ENCODE measurements at places on chromosomes 7 and 10.
A peak's percentile ranks its signal among the peaks of the same experiment; 100 is the strongest.

GRCh38 chr10:12501324-12501723 lies 152.0 kb downstream of the CAMK1D start:
- DNase-seq = no peak

- no peak for DNase-seq
Observed at GRCh38 chr7:85115006-85115405, 71.8 kb downstream of the SEMA3D start.

GRCh38 chr10:116170815-116171250 lies 102.2 kb downstream of the GFRA1 start:
- DNase-seq = no peak

DNA sequence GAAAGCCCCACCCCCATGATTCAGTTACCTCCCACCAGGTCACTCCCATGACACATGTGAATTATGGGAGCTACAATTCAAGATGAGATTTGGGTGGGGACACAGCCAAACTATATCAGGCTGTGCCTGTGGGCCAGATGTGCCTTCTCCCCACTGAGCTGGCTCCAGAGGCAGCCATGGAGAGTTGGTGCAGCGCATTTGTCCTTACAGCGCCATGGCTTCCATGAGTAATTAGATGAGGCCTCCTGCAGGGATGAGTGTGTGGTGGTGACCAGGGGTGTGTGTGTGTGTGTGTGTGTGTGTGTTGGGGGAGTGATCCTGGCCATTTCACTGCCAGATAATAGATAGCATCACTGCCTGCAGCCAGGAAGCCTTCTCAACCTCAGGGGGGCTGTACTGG lies 94.6 kb downstream of the FANK1 start:
- no peak for DNase-seq

DNA sequence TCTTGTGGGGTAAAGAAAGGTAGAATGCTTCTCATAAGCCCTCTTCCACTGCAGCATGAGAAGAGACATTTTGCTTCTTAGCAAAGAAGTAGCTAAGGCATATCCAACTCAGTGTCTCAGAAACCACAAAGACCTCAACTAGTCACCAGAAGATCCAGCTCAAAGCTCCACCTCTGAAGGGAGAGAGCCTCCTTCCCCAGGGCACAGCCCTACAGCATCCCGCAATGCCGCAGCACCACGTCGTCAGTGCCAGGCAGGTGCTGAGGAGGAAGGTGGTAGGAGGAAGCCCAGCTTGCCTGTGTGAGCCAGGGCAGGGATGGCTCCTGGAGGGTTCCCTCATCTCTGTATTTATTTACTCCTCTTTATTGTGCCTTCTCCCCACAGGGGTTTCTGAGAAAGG lies 385.6 kb upstream of the NPVF start:
- no peak for DNase-seq

DNA sequence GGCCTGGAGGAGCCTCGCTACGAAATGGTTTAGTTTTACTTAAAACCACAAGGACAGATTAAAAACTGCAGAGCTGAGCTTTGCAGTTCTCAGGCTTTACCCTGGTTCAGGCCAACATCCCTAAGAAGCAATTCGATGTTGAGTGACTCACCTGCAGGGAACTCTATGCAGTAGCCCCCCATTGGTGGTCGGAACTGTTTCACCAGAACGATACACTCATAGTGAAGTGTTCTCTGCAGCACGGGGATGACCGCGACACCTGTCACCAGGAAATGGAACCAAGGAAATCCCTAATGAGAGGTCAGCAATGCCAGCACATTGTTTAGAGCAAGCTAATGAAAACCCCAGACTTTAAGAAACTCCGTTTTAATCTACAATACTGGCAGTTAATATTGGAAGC lies 18.0 kb downstream of the NUDT5 start:
- DNase-seq = peak; percentile 30
